ENCODE measurements at places on chromosomes 1 and 21.
A peak's percentile ranks its signal among the peaks of the same experiment; 100 is the strongest.

DNA sequence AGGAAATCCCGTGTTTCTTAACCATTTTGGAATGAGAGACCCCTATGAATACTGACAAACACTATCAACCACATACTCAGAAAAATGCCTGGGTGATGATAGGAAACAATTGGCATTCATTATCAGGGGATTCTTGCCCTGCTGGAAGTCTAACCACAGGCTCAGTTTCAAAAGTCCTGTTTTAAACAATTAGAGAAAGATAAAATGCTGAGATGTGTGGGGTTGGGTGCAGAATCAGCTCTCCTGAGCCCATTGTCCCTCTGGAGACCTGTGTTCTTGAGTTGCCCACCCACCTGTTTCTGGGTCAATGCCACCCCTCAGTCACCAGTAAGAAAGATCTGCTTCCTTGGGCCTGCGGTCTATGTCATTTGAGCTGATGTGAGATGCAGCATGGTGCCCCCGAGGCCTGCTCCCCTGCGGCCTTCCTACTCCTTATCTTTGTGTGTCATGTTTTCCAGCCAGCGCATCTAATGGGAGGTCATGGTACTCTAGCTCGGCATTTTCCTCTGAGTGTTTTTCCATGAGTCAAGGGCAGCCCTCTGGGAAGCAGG, 130.3 kb upstream of the PLXNA2 start:
- DNase-seq, result no peak

- no peak for DNase-seq
These were observed 444.6 kb downstream of the NUF2 start for GRCh38 chr1:163766257-163766918.

GRCh38 chr1:6075748-6076147, 30.1 kb downstream of the KCNAB2 start:
- DNase-seq, result no peak

DNA sequence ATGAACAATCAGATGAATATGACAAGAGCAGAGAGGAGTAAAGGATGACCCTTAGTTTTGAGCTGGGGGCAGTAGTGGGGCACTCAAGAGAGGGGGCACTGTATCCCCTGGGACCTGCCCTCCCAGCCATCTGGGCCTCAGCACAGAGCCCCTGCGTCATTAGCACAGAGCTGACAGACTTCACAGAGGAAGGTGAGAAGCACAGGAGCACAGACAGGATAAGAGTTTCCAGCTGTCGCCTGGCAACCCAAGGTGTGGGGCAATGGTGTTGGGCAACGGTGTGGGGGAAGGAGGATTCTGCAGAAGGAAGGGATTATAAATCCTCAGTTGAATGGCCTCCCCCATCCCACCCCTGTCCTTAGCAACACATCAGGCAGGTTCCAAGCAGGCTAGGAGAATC, 30.2 kb downstream of the RAB3B start:
- DNase-seq, result no peak

- DNase-seq, result peak; percentile 40
These were observed at the start of gene CAMK2N1 for GRCh38 chr1:20485527-20486456. Gene CAMK2N1, minus strand, starts transcription at chr1:20486210. Its CDS starts 831 bp downstream, at chr1:20485379.

- DNase-seq, result peak; percentile 65
These were observed 910 bp upstream of the RERE start for GRCh38 chr1:8818325-8818775.

- no peak for DNase-seq
These were observed 15.5 kb upstream of the ACTRT2 start for GRCh38 chr1:3005771-3006170.

- no peak for DNase-seq
These were observed 1.8 kb downstream of the SH3GLB1 start for GRCh38 chr1:86706018-86706635.

DNA sequence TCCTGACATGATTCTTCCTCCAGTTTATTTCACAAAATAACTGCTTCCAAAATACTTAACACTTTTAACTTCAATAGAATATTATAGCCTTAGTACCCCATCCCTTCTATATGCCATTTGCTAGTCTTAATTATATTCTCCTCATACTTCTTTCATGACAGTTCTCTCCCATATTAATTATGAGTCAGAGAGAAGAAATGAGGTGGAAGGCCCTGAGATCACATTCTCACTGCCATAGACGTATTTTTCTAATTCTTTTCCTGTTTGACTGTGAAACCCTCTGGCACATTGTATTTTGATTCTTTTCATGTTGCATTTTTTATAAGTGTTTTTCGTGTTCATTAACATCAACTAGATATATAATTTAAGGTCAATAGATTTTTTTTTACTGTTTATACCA, 88.4 kb downstream of the GTF2B start:
- no peak for DNase-seq

- no peak for DNase-seq
These were observed 5.8 kb upstream of the CTSE start for GRCh38 chr1:206029484-206029883.

DNA sequence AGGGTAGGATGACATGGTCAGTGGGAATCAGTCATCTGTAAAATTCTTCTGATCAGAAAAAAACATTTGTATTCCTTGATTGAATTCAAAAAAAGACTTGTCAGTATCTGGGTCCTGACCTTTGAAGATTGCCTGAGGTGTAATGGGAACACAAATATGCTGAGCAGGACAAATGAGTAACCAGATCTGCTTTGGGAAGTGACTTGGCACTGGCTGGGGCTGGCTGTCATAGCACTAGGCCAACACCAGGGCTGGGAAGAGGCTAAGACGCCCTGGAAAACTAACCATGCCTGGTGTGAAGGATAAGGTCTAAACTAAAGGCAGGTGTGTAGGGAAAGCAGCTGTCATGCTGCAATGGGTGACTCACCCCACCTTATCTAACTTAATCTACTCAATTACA, 452.9 kb upstream of the BEND5 start:
- DNase-seq, result no peak

DNA sequence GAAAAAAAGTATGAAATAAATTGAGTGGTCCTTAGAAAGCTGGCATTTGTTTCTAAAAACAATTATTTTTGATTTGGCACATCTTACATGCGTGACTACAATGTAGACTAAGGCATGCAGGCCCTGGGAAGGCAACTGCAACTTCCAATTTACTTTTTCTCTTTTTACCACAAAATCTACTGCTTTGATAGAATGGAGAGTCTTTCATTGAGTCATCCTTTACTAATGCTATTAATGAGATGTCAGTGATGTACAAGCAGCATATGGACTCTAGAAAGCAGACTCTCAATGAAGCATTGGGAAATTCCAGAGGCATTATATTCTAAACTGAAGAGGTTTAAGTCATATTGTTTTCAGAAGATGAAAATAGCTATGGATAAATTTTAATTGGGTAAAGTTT, 29.6 kb upstream of the PRRX1 start:
- DNase-seq, result no peak

DNA sequence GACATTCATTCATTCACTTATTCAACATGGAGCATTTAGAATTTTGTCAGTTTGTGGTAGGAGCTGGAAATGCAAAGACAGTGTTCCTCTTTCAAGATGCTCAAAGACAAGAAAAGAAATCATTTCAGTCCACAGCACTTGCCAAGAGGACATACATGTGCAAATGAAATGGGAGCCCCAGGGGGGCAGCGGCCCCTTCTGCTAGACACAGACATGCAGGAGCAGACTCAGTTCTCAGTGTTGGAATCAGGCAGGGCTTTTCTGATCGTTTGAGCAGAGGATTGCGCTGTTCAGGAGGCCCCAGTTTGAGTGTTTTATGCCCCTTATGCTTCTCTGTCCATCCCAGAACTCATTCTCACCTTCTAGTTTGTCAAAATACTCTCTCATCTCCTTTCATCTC, 35.6 kb upstream of the VASH2 start:
- peak; percentile 23 for DNase-seq

DNA sequence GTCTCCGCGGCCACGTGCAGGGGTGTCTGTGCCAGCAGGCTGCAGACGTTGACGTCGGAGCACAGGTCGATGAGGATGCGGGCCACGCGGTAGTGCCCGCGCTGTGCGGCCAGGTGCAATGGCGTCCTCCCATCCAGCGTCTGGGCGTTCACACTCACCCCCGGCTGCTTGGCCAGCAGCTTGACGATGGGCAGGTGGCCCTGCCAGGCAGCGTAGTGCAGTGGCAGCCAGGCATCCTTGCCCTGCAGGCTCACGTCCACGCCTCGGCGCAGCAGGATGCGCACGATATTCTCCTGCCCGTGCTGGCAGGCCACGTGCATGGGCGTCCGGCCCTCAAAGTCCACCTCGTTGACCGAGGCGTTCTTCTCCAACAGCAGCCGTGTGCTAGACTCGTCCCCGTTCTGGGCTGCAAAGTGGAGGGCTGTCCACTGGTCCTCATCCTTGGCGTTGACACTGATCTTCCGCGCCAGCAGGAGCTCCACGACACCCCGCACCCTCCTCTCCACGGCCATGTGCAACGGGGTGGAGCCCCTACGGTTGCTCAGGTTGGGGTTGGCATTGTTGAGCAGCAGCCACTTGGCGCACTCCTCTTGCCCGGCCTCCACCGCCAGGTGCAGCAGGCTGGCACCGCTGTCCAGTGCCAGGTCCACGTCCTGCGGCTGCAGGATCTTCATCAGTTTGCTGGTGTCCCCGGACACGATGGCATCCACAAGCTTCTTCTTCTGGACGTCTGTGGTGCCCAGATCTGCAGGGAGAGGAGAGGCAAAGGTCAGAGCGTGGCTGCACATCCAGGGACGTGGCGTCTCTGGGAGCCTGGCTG, 25.4 kb downstream of the RIPK4 start:
- no peak for DNase-seq

Measured in tongue (tissue), 3 donors.